Hepatocyte (in vitro differentiated cells): ENCODE measurements at places on chromosomes 13 and 19. TPM values are rescaled to one million over a fixed set of nuclear protein-coding genes. Genes with fewer than 3 reads are reported as not detected.

The COX6B1 gene
- total RNA-seq, result 586 and 603 TPM in 2 replicates

The ITGBL1 gene
- total RNA-seq, result 0.33 TPM in 1 of 2 replicates, not detected in the other

The CCDC106 gene
- 13.0 and 18.3 TPM in 2 replicates for total RNA-seq

The S1PR4 gene
- 0.07 TPM in 1 of 2 replicates, not detected in the other for total RNA-seq

The ZNF443 gene
- 6.0 and 7.5 TPM in 2 replicates for total RNA-seq

The NLRP7 gene
- not detected in 2 replicates for total RNA-seq

The FBXO17 gene
- 41.9 and 48.4 TPM in 2 replicates for total RNA-seq

- DNase-seq, result no peak
- no peaks in the 10 kb centered on the region for H3K4me1 ChIP-seq
- no peak overlapping the region for H3K27ac ChIP-seq
- H3K4me3 ChIP-seq, result no peak overlapping the region
- no peaks in the 10 kb centered on the region for H3K27me3 ChIP-seq
Measured at GRCh38 chr13:20873348-20873747, 29.2 kb downstream of the XPO4 start.

- DNase-seq, result no peak
- H3K36me3 ChIP-seq, result no peaks in the 10 kb centered on the region
- no peak overlapping the region for H3K4me3 ChIP-seq
Measured at GRCh38 chr13:27289011-27289665, 18.5 kb downstream of the RASL11A start.

DNA sequence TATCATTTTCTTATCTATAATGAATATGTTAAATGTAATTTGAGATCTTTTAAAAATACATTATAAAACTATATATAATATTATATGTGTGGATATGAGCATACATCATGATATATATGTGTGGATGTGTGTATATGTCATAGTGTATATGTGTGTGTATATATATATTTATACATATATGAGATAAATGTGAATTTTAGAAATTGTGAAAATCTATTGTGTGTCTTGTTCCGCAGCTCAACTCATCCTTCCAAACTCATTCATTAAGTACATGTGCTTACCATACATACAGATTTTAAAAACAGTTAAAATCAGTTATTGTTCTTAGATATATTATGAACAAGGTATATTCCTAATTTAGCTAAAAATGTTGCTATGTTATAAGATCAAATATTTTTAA is 435.2 kb upstream of the MIR17HG start:
- no peaks in the 10 kb centered on the region for H3K4me1 ChIP-seq
- H3K27ac ChIP-seq, result no peak overlapping the region
- no peak overlapping the region for H3K4me3 ChIP-seq
- H3K27me3 ChIP-seq, result no peaks in the 10 kb centered on the region
- no peak for DNase-seq

- no peaks in the 10 kb centered on the region for H3K27me3 ChIP-seq
- H3K36me3 ChIP-seq, result no peaks in the 10 kb centered on the region
- H3K4me3 ChIP-seq, result no peak overlapping the region
- peak overlapping the region; percentile 43 for H3K27ac ChIP-seq
Measured at GRCh38 chr19:5104871-5105351, 136.0 kb downstream of the KDM4B start.

GRCh38 chr19:56153507-56153906 is 12.4 kb downstream of the ZNF444 start:
- peak overlapping the region; percentile 36 for H3K27ac ChIP-seq
- no peak overlapping the region for H3K4me3 ChIP-seq

DNA sequence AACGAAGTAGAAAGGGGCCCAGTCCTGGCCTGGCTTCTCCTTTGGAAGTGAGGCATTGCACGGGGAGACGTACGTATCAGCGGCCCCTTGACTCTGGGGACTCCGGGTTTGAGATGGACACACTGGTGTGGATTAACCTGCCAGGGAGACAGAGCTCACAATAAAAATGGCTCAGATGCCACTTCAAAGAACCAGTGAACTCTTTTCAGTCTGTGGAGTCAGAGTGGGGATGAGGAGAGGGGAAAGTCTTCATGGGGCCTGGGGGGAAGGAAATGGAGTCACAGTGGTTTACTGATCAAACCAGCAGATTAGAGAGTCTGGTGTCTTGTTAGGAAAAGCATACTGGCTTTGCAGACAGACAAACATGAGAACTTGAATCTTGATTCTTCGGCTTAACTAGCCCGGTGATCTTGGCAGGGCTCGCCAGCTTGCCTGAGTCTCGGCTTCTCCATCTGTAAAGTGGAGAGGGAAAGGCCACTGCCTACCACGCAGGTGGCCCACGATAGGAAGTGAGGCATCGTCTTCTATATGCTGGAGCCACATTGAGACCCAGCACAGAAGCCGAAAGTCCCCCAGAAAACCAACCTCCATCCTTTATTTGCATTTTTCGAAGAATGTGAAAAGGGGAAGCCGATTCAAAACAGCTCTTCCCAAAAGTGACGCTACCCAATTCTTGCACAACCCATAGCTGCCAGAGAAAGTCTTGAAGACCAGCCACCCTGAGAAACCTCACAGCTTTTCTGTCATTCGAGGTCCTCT is at the start of gene FFAR1:
TSS of gene FFAR1 (plus strand) at position 732 of the 759 bp plus-strand sequence. CDS start 3,650 bp downstream, outside the sequence.
- H3K27ac ChIP-seq, result no peak within 1 kb of the TSS
- no peaks in the 10 kb centered on the region for H3K27me3 ChIP-seq
- H3K4me3 ChIP-seq, result no peak within 1 kb of the TSS
- no peak for DNase-seq
- H3K4me1 ChIP-seq, result no peaks in the 10 kb centered on the region

- H3K27ac ChIP-seq, result no peak overlapping the region
- no peak overlapping the region for H3K4me3 ChIP-seq
- H3K4me1 ChIP-seq, result peaks cover 4% of the 10 kb centered on the region
- no peaks in the 10 kb centered on the region for H3K36me3 ChIP-seq
- DNase-seq, result no peak
Measured at GRCh38 chr13:109919715-109920375, 133.5 kb upstream of the IRS2 start.

DNA sequence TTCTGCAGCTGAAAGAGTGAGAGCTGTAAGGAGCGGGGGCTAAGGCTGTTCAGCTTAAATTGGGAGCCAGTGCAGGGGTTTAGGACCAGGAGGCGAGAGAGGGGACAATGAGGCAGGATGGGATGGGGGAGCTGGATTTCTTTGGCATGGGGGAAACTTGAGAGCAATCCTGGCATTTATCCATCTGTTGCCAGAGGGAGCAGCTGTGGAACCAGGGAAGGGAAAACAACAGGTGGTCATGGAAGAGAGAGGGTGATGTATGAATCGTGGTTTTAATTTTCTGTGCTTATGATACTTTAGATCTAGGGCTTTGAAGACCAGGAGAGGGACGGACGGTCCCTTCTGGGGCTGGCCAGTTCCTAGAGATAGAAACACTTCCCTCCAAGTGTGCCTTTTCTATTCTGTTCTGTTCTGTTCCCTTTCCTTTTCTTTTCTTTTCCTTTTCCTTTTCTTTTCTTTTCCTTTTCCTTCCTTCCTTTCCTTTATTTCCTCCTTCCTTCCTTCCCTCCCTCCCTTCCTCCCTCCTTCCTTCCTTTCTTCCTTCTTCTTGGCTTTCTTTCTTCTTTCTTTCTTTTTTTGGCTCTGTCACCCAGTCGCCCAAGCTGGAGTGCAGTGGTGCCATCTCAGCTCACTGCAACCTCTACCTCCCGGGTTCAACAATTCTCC is 16.0 kb upstream of the CCL25 start:
- DNase-seq, result no peak
- no peaks in the 10 kb centered on the region for H3K36me3 ChIP-seq
- no peaks in the 10 kb centered on the region for H3K4me1 ChIP-seq
- no peaks in the 10 kb centered on the region for H3K27me3 ChIP-seq
- no peak overlapping the region for H3K4me3 ChIP-seq
- H3K27ac ChIP-seq, result no peak overlapping the region

DNA sequence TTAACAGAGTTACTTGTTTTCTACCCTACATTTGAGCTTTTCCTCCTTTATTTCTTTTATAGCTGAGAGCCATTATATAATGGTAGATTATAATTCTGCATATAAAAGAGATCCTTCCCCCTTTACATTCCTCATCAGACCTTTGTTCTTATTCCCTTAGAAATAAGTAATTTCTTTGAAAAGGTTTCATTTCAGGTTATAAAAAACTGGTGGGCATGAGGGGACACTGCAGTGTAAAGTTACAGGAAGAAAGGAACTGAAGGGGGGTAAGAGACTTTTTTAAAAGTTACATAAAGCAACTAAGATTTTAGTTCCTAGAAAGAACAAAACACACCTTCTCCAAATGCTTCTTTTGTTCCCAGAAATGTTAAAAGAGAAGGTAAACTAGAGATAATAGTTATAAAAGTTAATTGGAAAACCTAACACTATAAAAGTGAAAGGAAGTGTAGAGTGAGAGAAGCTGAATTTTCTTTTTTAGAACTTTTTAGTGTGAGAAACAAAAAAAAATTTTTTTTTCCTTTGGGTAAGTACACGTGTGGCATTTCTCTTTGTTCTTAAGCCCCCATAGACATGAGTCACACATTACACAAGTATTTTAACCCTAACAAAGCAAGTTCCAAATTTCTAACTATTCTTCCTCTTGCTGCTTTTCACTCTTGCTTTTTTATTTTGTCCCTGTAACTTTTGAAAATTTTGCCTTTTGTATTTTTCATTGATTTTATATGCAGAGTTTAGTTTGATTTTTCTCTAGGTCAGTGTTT is 106.4 kb upstream of the MLNR start:
- H3K27me3 ChIP-seq, result no peaks in the 10 kb centered on the region
- DNase-seq, result no peak
- no peak overlapping the region for H3K4me3 ChIP-seq
- H3K4me1 ChIP-seq, result peaks cover 22% of the 10 kb centered on the region
- peak overlapping the region; percentile 46 for H3K27ac ChIP-seq

GRCh38 chr13:104466016-104466415 is 1399.8 kb upstream of the SLC10A2 start:
- no peak for DNase-seq
- H3K4me3 ChIP-seq, result no peak overlapping the region
- H3K4me1 ChIP-seq, result no peaks in the 10 kb centered on the region
- H3K27me3 ChIP-seq, result no peaks in the 10 kb centered on the region
- no peaks in the 10 kb centered on the region for H3K36me3 ChIP-seq

- no peaks in the 10 kb centered on the region for H3K27me3 ChIP-seq
- peak overlapping the region; percentile 47 for H3K4me3 ChIP-seq
- no peak for DNase-seq
- H3K27ac ChIP-seq, result peak overlapping the region; percentile 74
- H3K36me3 ChIP-seq, result no peaks in the 10 kb centered on the region
Measured at GRCh38 chr19:35629332-35629633, 447 bp downstream of the RBM42 start.

DNA sequence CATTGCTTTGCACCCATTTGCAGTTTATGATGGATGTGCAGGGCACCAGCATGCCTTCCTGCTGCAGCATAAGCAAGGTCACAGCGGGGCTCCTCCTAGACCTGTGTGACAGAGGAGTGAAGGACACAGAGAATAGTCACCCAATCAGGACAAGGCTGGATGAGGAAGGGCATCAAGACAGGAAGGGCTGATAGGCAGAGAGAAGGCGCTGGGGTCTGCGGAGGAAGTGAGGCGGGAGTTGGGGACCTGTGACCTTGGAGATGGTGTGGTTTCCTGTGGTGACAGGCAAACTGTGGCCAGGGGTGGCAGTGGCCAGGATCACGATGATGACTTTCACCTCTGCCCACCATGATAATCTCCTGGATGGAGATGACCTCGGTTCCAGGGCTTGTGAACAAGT is 16.4 kb upstream of the KCTD15 start:
- H3K36me3 ChIP-seq, result no peaks in the 10 kb centered on the region
- H3K4me3 ChIP-seq, result no peak overlapping the region
- no peaks in the 10 kb centered on the region for H3K4me1 ChIP-seq
- no peak overlapping the region for H3K27ac ChIP-seq
- DNase-seq, result no peak
- H3K27me3 ChIP-seq, result peaks cover 9% of the 10 kb centered on the region

- H3K27ac ChIP-seq, result no peak overlapping the region
- H3K4me3 ChIP-seq, result no peak overlapping the region
- no peaks in the 10 kb centered on the region for H3K36me3 ChIP-seq
Measured at GRCh38 chr13:113630804-113631203, 27.2 kb downstream of the ATP4B start.

GRCh38 chr19:23070353-23071146 is 46.3 kb upstream of the ZNF730 start:
- H3K27me3 ChIP-seq, result no peaks in the 10 kb centered on the region
- H3K4me3 ChIP-seq, result no peak overlapping the region
- DNase-seq, result no peak
- H3K4me1 ChIP-seq, result no peaks in the 10 kb centered on the region
- H3K36me3 ChIP-seq, result no peaks in the 10 kb centered on the region

DNA sequence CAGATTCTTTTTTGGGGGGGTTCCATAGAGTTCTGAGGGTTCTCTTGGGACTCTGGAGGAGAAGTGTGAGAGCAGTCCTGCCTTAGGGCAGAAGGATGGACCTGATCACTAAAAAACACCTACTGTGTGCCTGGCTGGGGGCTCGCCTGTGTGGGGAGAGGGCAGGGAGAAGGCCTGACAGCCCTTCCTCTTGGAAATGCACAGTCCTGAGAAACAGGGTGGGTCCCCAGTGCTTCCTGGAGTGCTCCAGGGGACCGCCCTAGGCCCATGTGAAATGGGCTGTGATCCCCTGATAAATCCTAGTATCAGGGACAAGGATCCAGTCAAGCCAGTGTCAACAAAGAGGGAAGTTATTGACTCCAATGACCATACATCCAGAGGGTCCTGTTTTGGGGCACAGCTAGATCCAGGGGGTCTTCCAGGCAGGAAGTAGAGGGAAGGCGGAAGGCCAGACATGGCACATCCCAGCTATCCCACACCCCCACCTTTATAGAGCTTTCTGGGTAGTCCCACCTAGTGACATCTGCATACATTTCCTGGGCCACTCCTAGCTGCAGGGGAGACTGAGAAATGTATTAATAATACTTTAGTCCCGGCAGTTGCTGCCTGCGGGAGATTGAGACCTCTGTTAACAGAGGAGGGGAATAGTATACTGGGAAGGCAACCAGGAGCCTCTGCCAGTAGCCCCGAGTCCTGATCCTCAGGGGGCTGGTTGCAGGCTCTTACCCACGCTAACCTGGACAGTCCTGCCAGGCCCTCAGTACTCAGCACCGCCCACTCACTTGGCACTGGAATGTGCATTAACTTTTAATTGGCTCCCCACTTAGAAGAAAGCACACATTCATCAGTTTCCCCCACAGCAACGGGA is 13.7 kb downstream of the BCKDHA start:
- H3K27me3 ChIP-seq, result no peaks in the 10 kb centered on the region
- DNase-seq, result no peak

DNA sequence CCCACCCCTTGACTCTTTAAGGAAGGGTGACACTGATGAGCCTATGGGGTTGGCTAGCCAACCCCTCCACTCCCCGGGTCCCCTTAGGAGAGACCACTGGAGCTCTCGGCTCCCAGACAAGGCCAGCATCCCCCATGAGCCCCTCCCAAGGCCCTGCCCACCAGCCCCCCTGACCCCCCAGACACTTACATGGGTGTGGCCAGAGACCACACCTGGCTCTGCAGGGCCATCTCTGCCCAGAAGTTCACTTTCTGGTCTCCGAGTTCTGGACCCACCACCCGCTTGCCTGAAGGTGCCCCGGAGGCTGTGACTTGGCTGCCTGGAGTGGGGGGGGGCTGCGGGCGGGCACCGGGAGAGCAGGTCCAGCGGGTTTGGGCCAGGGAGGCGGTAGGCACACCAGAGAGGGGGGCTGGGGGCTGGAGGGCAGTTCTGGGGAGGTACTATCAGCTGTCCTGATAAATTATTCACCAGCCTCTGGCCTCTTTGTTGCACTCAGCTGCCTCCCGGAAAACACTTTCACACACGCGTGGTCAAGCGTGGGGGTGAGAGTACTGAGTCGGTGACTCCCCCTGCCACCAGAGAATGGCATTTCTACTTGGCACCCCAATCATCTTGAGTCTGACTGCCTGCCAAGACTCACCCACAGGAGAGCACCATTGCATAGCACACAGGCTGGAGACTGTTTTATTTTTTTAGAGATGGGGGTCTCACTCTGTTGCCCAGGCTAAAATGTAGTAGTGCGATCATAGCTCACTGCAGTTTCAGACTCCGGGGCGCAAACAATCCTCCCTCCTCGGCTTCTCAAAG is at the start of gene PALM3:
TSS of gene PALM3 (minus strand) at position 326 of the 807 bp plus-strand sequence. CDS start at position 230, 96 bp downstream.
- peak within 1 kb of the TSS; percentile 20 for H3K27ac ChIP-seq
- H3K27me3 ChIP-seq, result peaks cover 16% of the 10 kb centered on the region
- no peaks in the 10 kb centered on the region for H3K36me3 ChIP-seq
